ENCODE measurements at places on chromosomes 13 and 19.

DNA sequence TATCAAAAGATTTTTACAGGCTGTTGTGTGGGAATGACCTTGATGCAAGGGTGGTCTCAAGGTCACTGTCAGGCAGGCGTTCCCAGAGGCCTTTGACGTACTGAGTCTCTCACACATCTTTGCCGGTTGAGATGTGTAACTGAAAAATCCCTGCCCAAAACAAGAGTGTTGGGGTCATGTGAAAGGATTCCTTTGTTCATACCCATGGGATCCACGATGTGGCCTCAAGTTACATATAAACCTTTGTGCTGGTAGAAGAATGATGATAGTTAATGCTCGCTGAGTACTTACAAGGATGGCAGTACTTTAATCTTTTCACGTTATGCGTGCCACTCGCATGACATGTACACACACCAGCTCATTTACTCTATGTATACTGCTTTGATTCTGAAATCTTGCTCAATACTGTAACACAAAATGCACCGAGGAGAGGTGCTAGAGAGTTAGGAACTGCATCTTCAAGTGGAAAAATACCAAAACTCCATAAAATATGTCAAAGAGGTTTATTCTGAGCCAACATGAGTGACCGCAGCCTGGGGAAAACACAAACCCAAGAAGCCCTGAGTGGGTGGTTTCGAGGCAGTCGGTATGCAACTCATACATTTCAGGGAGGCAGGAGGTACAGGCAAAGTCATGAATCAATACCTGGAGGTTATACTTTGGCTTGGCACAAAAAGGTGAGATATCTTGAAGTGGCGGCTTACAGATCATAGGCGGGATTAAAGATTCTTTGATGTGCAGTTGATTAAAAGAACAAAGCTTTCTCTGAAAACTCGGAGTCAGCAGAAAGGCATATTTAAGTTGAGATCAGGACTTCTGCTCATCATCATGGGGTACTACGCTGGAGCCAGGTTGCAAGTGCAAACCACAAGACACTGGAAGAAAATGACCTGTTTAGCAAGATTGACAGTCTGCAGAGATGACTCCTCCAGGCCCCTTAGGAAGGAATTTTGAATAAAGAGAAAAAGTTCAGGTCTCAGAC is 87.4 kb upstream of the ARHGEF7 start:
- no peak for DNase-seq

GRCh38 chr13:78977311-78977710 is 318.4 kb upstream of the OBI1 start:
- DNase-seq, result no peak

GRCh38 chr19:7638802-7639465 is 2.0 kb downstream of the STXBP2 start:
- DNase-seq, result no peak

DNA sequence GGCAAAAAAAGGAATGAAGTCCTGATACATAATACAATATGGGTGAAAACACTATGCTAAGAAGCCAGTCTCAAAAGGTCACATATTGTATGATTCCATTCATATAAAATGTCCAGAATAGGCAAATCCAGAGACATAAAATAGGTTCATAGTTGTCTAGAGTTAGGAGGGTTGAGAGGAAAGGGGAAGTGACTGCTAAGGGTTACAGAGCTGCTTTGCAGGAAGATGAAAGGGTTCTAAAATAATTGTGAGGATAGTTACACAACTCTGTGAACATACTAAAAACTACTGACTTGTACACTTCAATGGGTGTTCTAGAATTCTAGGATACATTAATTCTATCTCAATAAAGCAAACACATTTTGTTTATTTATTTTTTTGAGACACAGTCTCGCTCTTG is 25.7 kb downstream of the CAB39L start:
- no peak for DNase-seq

DNA sequence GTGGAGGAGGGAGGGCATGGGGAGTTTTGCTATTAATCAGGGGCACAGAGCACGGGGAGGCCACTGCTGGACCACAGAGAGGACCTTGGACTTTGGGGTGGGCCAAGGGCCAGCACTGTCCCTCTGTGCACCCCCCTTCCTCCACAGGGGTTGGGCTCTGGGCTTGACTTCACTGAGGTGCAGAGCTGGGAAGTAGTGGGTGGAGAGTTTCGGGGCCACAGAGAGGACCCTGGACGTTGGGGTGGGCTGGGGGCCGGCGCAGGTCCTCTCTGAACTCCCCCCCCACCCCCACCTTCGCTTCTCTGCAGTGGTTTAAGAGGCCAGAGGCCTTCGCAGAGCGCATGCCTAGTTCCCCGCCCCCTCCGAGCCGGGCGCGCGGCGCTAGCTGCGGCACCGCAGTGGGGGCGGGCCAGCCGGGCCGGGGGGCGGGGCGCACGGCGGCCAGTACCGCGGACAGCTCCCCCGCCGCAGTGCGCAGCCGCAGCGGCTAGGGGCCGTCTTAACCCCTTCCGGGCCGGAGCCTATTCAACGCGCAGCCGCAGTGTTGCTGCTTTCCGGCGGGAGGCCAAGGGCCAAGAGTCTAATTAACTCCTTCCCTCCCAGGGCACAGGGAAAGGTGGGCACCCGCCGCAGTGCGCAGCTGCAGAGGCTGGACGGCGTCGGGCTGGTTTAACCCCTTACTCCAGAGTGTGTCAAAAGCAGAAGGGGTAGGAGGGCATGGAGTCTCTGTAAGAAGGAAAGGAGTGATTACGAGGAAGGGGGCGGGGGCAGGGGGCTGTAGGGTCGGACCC is 3.7 kb downstream of the KCNC3 start:
- DNase-seq, result peak; percentile 61
